ENCODE measurements at places on chromosomes 1 and 21.

- DNase-seq: no peak
Measured at GRCh38 chr1:5779608-5780323, 212.5 kb downstream of the NPHP4 start.

DNA sequence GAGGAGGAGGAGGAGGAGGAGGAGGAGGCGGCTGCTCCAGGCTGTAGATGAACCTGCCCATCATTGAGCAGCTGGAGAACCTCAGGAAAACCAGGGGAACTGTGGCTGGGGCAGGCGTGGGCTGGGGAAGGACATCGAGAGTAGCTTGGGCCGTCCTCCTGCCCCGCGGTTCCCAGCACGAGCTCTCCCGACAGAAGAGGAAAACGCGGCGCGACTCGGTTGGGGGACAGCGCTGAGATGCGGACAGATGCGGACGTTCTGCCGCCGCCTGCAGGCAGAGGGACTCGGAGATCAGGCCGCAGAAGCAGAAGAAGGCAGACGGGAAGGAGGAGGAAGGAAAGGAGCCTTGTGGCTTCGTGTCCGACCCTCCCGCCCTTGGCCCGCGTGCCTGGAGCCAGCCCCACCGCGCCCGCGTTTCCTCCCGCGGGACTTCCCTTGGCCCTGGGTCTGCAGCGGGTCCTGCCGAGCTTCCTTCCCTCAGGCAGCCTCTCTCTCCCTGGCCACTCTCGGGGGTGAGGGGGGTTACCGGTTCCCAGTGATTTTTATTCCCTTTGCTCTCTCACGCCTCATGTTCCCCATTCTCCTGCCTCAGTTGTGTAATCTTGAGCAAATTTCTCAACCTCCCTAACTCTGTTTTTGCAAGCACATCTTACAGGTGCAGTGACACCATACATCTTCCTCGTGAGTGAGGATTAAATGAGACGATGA lies 1.7 kb upstream of the TNFRSF9 start:
- no peak for DNase-seq

DNA sequence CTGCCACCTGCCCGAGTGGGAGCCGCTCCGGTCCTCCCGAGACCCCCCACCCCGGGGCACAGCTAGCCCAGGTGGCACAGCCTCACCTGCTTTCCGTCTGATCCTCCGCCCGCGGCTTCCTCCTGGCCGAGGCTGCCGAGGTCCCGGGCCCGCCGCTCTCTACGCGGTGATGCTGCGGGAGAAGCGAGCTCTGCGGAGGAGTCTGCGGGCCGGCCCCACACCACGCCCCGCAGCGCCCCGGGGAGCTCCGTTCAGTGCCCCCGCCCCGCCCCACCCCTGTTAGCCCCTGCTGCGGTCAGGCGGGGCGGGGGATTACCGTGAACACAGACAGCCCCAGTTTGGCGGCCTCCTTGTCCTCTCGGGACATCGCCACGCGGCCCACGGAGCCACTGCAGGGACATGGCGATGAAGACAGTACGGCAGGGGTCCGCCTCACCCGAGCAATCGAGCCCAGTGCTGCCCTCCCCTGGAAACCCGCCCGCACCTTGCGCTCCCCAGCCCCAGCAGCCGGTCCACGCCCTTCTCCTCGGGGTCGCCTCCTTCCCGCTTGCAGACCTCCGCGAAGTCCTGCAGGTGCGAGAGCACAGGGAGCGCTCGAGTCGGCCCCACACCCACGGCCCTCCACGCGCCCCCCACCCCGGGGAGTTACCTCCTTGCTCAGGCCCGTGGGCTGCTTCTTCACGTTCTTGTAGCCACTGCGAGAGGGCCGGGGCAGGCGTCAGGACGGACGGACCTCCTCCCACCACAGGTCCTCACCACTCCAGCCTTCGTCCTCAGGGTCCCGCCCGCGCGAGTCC lies 933 bp downstream of the C1orf35 start:
- DNase-seq: no peak

- DNase-seq: no peak
Measured at GRCh38 chr21:36744560-36745231, 45.8 kb downstream of the SIM2 start.

- DNase-seq: no peak
Measured at GRCh38 chr1:92980732-92981647, 19.7 kb upstream of the DIPK1A start.

DNA sequence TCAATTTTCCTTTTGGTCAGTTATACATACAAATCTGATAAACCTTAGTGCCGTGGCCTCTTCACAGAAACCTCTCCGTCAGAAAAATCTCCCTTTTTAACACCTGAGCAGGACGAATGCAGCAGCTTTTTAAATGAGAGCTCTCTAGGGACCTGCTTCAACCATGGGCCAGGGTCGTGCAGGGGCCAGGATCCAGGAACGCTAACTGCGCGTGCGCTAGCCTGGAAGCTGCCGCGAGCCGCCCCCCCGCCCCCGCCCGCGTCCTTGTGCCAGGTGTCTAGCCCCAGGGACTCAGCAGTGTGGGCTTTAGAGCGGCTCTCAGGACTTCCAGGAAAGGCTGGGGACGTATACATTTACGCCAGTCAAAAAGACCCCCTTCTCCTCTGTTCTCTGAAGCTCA lies 136.8 kb upstream of the FMN2 start:
- no peak for DNase-seq

DNA sequence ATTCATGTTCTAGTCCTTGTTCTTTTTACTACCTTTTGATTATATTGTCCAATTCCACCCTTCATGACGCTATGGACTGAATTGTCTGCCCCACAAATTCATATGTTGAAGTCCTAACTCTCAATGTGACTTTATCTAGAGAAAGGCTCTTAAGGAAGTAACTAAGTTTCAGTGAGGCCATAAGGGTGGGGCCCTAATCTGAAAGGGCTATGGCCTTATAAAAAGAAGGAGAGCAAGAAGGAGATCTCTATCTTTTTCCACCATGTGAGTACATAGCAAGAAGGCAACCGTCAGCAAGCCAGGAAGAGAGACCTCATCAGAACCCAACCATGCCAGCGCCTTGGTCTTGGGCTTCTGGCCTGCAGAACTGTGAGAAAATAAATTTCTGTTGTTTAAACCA lies 95.9 kb downstream of the HIVEP3 start:
- no peak for DNase-seq

- DNase-seq: no peak
Measured at GRCh38 chr1:116556289-116557006, 14.4 kb downstream of the CD58 start.

GRCh38 chr1:63674238-63674864 lies 81.1 kb downstream of the PGM1 start:
- no peak for DNase-seq

DNA sequence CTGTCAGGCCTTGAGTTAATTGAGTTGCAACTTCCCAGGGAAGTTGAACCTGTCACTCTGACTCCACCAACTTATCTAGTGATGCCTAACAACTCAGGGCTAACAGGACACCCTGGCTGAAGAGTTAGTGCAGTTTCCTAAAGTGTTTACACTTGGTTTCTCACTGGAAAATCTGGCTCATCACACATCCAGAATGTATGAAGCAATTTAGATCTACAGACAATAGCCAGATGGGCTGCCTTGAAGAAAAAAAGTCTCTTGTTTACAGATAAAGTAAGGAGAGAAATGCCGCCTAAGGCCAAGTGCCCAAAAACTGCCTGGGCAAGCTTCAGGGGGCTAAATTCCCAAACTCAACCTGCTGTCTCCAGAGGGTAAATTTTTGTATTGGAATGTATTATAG lies 446.3 kb upstream of the NCAM2 start:
- DNase-seq: no peak

DNA sequence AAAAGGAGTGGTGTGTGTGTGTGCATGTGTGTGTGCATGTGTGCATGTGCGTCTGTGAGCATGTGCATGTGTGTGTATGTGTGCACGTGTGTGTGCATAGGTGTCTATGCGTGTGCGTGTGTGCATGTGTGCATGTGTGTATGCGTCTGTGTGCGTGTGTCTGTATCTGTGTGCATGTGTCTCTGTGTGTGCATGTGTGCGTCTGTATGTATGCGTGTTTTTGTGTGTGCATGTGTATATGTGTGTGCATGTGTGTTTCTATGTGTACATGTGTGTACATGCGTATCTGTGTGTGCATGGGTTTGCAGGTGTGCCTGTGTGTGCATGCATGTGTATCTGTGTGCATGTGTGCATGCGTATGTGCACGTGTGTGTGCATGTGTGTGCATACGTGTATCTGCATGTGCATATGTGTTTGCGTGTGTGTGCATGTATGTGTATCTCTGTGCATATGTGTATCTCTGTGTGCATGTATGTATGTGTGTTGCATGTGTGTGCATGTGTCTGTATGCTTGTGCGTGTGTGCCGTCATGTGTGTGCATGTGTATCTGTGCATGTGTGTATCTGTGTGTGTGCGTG lies 77.9 kb downstream of the TCP10L start:
- DNase-seq: no peak

- DNase-seq: no peak
Measured at GRCh38 chr1:35452106-35452774, 105.0 kb downstream of the KIAA0319L start.

GRCh38 chr1:205453466-205453865 lies 2.4 kb downstream of the BLACAT1 start:
- no peak for DNase-seq

- no peak for DNase-seq
Measured at GRCh38 chr1:24193046-24193445, 6.0 kb upstream of the IFNLR1 start.

GRCh38 chr1:157487096-157487495 lies 65.2 kb downstream of the FCRL5 start:
- no peak for DNase-seq

GRCh38 chr1:39409055-39409816 lies 82.2 kb upstream of the BMP8A start:
- DNase-seq: no peak

DNA sequence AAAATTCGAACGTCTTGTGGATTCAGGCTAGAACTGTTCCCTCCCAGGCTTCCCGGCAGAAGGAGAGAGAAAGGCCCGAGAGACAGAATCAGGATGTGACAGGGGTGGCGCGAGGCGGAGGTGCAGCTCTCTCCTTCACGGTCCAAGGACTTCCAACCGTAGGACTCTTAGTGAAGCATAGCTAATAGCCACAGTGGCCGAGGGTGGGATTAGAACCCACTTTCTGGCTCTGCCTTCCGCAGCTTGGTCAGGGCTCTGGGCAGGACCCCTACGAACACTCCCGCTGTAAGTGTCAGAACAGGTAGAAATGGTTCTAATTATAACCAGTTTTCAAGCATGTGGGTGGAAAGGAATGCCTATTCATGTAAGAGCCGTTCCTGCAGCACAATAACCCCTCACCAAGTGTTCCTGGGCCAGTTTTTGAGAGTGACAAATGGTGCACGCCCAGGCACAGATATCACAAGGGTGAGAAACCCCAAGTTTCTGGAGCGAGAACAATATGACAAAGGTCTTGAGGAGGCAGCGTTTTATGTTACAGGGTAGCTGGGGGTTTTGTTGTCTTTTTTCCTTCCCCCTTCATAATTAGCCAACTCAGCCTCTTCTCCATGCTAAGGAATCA lies 86.4 kb downstream of the SYF2 start:
- DNase-seq: no peak

- no peak for DNase-seq
Measured at GRCh38 chr1:189960769-189961168, 516.9 kb downstream of the BRINP3 start.

- DNase-seq: no peak
Measured at GRCh38 chr1:171545523-171545922, 60.2 kb downstream of the PRRC2C start.

- no peak for DNase-seq
Measured at GRCh38 chr1:34332996-34333395, 156.3 kb downstream of the C1orf94 start.

DNA sequence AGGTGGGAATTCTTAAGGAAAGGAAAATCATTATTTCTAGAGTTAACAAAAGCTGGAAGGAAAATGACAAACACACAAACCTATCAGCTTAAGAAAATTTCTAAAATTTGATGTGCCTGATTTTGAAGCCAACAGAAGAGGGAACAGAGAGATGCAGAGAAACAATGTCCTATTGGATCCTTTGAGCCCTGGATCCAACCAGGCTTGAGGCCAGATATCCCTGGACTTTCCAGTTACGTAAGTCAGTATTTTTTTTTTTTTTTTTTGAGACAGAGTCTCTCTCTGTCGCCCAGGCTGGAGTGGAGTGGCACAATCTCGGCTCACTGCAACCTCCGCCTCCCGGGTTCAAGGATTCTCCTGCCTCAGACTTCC lies 648.9 kb downstream of the KIF26B start:
- no peak for DNase-seq

DNA sequence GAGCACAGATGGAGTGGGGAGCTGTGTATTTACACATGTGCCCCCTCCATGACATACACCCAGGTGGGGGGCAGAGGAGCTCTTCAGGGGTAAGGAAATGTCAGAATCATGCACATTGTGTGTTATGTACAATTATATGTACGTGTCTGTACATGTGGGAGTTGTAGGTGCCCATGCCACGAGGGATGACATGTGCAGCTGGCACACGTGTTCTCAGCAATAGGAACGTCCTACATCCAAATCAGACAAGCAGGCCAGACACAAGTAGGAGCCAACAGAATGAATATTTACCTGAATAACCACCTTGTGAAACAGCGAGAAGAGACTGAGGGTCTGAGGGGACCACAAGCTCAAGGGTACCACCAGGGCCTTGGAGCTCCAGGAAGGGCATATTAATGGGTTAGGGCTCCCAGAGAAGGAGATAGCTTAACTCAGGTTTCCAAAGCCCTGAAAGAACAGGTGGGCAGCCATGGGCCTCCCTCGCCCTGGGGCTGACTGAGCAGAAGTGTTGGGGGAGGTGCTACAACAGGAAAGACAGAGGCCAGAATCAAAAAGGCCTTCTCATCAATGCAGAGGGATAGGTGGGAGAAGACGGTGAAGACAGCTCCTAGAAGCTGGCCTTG lies 3.2 kb downstream of the COL16A1 start:
- DNase-seq: no peak

DNA sequence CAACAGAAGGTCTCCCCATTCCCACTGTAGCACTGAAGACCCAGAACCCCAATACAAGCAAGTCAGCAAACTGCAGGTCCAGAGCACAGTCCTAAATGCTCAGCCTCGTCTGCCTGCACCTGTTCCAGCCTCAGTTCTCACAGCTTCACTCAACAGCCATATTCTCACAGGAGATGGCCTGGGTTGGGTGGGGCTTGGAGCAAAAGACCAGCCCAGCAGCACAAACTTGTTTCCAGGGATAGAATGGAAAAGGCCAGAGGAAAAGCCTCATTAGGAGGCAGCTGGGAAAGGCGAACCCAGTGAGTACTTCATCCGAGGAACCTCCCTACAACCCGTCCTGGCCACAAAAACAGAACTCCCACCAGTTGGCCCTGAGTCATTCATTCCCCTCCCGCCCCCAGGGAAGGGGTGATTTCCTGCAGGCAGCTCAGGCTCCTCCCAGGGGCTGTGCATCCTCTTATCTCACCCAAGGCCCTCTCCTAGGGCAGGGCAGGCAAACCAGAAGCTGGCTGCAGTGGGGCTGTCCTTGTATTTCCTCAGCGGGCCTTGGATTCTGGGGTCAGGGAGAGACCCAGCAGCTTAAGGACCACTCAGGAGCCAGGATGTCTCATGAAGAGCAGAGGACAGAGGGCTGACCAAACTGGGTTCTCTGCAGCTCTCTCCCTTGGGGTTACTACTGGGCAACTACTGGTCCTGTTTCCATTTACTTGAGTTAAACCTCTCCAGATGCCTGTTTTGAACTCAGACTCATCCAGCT lies 7.4 kb upstream of the MPL start:
- no peak for DNase-seq

- no peak for DNase-seq
Measured at GRCh38 chr1:22709227-22709626, 1.4 kb upstream of the EPHB2 start.
